ENCODE measurements at places on chromosomes 1 and 21.

- DNase-seq = no peak
Observed at GRCh38 chr21:29737186-29737585, 202.6 kb downstream of the GRIK1 start.

DNA sequence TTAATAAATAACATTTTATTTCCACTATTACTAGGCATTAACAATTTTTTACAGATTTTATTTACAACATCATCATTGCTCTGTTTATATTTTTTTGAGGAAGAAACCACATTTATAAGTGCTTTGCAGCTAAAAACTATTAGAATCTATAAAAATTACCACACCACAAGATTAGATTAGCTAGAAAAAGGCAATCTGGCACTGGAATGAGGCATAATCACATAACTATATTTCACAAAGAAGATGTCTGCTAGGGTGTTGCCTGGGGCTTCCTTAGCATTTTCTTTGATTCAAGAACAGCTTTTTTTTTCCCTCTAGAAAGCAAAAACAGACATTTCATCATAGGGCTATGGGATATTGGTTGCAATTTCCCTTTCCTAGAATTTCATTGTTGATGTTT lies 2169.2 kb downstream of the MRPL39 start:
- no peak for DNase-seq

DNA sequence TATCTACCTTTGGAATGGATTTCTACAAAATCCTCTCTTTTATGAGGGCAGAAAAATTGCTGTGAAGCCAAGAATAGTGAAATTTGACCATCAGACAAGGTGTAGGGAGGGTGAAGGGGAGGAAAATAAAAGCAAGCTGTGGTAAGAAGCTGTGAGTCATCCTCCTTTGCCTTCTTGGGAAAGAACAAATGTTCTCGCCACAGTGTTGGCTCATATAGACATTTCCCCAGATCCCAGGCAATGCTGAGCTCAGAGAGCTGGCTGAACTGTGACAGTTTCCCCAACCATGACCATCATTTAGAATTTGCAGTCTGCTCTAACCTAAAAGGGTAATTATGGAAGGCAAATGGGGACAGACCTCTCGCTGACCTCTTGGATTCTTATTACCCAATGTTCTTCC lies 235.4 kb downstream of the PBX1 start:
- DNase-seq = no peak

GRCh38 chr1:72023063-72023930 lies 259.0 kb downstream of the NEGR1 start:
- no peak for DNase-seq

DNA sequence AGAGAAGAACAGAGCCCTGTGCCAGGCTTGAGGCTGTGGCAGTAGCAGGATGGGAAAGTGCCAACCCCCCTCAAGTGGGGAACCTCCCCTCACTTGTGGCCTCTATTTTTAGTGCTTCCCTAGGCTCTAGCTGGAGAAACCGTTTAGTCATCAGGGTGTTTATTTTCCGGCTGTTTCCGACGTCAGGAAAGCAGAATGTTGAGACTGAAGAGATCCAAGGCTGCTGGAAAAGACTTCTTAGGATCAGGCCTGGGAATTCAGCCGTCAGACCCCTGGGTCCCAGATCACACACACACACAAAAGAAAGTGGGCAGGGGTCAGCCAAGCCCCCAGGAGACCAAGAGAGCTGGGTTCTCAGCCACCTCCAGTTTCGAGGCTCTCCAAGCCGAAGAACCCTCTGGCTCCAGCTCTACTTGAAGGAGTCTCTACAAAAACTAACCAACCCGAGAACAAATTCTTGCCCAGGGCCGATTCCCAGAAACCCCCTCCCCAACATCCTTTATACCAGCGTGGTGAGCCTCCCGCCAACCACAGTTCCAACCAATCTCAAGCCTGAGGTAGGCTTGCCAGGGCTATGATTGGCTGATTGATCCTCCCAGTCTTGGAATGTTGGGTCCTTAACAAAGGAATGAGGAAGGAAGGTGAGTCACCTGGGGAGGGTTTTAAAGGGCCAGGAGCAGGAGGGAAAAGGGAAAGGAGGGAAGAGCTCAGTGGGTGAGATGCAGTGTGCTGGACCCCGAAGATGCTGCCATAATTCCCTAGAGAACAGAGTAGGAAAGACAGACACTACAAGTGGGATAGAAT lies 2.5 kb upstream of the MEF2D start:
- no peak for DNase-seq

GRCh38 chr21:29149808-29150425 lies 19.5 kb downstream of the MAP3K7CL start:
- DNase-seq = no peak

DNA sequence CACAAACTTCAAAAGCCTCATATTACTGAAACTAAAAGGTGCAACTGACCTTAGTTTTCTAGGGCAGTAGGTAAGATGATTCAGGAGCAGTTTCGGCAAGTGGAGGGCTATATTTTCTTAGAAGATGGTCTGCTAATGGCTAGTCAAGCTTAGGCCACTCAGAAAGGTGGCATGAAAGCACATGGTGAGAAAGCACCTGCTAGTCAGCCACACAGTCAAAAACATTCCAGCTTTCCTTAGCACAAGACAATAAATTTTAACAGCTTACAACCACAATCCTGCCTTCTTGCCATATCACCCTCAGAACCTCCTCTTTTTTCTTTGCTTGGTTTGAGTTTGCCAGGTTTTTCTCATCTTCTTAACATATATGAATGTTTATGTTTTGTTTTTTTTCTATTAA lies 81.1 kb upstream of the SLFNL1 start:
- DNase-seq = no peak

- no peak for DNase-seq
Observed at GRCh38 chr1:88502886-88503285, 181.2 kb upstream of the PKN2 start.

- DNase-seq = no peak
Observed at GRCh38 chr1:237507005-237507404, 383.7 kb downstream of the ZP4 start.

All from activated CD8-positive, alpha-beta memory T cell treated with anti-CD3 and anti-CD28 coated beads for 48 hours (primary cell).